Endothelial cell (in vitro differentiated cells): ENCODE measurements at places on chromosomes 5 and 9.

DNA sequence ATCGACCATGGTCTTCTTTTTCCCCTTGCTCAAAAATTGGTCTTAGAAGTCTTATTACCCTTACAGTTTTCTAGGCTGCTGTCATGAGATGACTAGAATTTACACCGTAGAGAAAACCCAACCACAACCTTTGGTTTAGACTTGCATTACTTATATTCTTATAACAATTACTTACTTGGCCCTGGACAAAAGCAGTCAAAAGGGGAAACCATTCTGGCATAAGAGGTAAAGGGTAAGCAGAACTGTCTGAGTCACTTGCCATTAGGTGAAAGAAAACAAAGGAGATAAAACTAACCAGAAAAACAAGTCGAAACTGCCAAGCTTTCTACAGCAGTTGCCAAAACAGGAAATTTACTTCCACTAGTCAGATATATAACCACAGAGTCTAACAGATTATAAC is 17.9 kb downstream of the TMEM245 start:
- no peak for DNase-seq

DNA sequence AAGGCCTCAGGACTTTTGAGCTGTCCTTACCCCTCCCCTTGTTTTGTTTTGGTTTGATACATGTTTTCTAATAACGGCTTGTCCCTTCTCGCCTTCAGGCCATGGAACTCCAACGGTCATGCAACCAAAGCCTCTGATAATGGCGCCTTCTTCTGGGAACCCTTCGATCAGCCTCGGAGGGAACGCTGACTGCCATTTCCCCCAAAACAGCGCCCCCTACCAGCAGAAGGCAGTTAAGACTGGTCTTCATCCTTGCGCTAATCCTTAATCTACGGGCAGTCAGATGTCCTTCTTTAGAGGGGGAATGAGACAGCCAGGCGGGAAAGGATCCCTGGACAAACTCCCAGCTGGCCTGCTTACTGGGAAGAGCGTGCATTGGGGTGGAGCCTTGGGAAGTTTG is 276.6 kb downstream of the ICE1 start:
- no peak for DNase-seq

DNA sequence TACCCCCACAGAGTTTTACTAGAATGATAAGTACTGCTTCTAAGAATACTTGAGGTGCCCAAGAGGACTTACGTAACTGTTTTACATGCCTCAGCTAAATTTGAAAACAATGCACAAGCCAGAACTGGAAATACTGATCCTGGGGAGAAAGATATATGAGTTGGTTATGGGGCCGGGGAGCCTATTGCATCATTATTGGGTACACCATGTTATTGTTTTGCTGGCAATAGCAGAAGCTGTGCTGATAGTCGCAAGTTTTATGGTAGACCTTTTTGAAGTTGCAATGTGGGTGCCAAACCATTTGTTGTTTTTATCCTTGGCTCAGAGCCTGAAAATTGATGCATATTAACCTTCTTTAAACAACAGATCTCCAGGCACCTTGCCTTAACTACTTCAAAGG is 108.4 kb upstream of the DHFR start:
- no peak for DNase-seq

DNA sequence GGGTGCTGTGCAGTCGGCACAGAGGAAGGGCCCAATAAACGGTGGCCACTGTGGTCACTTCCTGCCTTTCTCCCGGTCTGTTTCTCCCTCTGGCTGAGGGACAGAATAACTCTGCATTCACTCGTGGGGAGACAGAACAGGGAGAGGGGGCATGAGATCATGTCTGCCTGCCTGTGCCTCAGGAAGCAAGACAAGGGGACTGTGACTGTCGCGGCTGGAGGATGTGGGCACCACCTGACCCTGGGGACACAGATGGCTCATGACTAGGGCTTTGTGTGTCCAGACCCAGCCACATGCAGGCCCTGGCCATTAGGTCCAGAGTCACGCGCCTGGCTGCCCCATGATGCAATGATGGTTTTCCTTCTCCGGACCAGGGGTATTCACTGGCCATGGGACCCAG is 5.8 kb downstream of the TRUB2 start:
- DNase-seq = no peak
